ENCODE measurements at places on chromosomes 2 and 18.

GRCh38 chr18:23351521-23351920, 101.6 kb upstream of the RIOK3 start:
- no peak for DNase-seq

DNA sequence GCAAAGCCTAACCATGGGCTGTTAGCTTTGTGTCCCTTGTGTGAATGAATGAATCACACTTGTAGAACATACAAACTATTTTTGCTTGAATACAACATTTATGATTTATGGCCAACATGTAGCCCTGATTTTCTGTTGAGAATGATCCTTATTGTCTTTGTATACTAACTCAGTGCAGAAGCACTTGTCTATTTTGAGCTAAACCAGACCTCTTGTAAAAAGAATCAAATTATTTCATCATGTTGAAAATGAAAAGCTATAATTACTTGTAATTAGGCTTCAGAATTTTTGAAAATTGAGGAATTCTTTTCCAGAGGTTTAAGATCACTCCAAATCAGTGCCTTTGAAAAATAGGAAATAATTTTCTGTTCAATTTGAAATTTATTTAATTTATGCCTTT, 85.9 kb downstream of the ZNF407 start:
- no peak for DNase-seq

DNA sequence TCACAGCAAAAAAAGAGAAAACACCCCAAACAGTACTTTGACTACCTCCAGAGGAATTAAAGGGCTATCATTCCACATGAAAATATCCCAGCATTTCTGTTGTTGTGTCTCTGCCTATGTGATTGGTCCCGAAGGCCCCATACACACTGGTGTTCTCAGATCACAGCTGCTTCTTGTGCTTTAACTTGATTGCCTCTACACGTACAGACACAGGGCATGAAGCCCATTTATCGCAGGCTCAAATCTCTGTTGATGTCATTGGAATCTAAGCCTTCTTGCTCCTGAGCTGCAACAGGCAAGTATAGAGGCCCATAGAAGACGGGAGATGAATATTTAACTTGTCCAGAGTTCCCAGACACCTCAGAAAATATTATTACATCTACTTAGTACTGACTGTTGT, 405.2 kb downstream of the NCKAP5 start:
- DNase-seq: no peak

GRCh38 chr2:10864251-10864650, 47.5 kb upstream of the KCNF1 start:
- no peak for DNase-seq

- DNase-seq: no peak
Measured at GRCh38 chr18:46506974-46507586, 149.9 kb downstream of the LOXHD1 start.

GRCh38 chr18:73079920-73080319, 212.1 kb upstream of the NETO1 start:
- DNase-seq: no peak

DNA sequence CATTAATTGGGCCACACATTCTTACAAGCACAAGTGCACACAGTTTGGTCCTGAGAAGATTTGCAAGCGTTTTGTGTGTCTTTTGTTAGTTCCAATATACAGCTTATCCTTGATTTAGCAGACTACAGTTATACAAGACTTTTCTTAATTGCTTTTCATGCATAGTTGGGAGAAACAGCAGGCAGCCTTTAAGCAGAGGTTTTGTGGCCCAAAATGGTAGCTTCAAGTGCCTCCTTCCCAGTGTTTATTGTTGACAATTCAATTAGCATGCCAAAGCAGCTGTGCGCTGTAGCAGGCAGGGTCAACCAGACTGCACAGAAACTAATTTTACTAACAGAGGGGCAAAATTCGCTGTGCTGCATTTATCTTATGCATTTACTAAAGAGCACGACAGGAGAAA, 47.5 kb downstream of the FRZB start:
- DNase-seq: no peak

- no peak for DNase-seq
Measured at GRCh38 chr2:236342951-236343350, 78.7 kb upstream of the ASB18 start.

DNA sequence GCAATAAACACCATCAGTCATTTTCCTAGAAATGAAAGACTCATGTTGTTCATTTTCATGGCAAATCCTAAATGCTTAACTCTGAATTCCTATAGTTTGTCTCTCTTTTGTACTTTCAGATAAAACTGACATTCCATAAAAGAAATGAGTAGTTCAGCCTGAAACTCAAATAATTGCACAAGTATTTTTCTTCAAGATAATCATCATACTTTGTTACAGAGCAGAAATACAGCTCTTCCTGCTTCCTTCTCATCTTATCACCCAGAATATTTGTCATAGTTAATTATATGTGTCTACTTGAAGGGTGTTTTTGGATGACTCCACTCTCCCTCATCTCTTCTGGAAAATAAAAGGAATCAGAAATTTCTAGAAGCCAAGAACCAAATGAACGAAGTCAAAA, 141.1 kb downstream of the HNMT start:
- no peak for DNase-seq

GRCh38 chr2:3423492-3424170, 44.1 kb downstream of the TRAPPC12 start:
- DNase-seq: peak; percentile 12

GRCh38 chr2:176268976-176269318, 295 bp upstream of the MTX2 start:
- no peak for DNase-seq

DNA sequence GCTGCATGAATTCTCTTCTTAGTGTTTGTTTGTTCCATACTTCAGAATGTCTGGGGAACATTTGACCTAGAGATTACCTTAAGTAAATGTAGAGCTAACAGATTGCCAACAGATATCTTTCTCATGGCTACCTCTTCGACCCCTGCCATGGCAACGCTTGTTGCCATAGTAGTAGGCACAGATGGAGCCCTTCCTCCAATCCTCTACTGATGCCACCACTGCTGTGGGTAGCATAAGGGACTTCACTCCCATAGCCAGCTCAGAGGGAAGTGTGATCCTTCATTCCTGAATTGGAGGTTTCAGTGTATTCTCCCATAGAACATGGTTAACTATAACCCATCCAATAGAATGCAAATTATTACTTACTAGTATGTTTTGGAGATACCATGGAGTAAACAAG, 543.6 kb upstream of the NRP2 start:
- no peak for DNase-seq

DNA sequence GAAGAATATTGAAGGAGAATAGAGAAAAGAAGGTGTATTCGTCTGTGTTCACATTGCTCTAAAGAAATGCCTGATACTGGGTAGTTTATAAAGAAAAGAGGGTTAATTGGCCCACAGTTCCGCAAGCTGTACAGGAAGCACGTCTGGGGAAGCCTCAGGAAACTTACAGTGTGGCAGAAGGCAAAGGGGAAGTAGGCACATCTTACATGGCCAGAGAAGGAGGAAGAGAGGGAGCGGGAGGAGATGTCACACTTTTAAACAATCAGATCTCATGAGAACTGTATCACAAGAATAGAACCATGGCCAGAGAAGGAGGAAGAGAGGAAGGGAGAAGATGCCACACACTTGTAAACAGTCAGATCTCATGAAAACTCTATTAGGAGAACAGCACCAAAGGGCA, 159.6 kb upstream of the TPO start:
- no peak for DNase-seq

GRCh38 chr2:237258615-237259014, 155.3 kb downstream of the COL6A3 start:
- DNase-seq: no peak

GRCh38 chr18:46152436-46152807, 48.2 kb downstream of the HAUS1 start:
- no peak for DNase-seq

GRCh38 chr18:23526501-23527063, 23.3 kb downstream of the RMC1 start:
- no peak for DNase-seq

GRCh38 chr18:48802543-48803290, 148.0 kb downstream of the SMAD7 start:
- no peak for DNase-seq

- DNase-seq: no peak
Measured at GRCh38 chr18:37764541-37765288, 199.1 kb upstream of the CELF4 start.

DNA sequence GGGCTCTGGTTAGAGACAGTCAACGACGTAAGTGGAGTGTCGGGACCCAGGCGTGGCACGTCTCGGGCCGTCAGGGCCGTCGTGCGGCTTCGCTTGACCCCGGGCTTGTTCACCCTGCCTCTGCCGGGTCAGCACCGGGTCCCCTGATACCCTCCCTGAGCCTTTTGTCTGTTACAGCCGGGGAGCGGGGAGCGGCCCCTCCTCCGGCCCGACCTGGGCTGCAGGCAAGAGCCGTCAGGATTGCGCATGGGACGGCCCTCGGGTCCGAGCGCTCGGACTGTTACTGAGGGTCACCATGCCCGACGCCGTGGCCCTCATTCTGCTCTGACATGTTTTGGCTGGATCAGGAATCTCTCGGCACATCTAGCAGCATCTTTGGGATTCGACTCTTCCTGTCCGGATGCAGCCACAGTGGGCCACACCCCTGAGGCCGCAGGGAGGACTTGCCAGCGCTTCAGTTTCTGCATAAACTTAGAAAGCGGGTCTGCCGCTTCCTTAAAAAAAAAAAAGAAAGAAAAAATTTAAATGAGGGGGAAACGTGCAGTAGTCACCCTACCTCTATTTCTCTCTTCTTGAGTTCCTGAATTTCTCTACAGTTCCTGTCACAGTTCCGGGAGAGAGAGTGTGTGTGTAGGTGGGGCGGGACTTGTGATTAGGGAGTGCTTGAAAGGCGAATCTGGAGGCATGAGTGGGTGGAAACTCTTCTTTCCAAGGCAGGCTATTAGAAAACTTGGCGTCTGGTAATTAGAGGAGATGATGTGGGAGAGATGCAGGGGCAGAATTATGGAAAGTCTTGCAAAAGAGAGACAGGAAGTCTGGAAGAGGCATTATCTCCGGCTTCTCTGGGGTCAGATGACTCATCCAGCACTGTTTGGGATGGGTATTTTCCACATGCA, 909 bp downstream of the TMEM87B start:
- DNase-seq: peak; percentile 17

DNA sequence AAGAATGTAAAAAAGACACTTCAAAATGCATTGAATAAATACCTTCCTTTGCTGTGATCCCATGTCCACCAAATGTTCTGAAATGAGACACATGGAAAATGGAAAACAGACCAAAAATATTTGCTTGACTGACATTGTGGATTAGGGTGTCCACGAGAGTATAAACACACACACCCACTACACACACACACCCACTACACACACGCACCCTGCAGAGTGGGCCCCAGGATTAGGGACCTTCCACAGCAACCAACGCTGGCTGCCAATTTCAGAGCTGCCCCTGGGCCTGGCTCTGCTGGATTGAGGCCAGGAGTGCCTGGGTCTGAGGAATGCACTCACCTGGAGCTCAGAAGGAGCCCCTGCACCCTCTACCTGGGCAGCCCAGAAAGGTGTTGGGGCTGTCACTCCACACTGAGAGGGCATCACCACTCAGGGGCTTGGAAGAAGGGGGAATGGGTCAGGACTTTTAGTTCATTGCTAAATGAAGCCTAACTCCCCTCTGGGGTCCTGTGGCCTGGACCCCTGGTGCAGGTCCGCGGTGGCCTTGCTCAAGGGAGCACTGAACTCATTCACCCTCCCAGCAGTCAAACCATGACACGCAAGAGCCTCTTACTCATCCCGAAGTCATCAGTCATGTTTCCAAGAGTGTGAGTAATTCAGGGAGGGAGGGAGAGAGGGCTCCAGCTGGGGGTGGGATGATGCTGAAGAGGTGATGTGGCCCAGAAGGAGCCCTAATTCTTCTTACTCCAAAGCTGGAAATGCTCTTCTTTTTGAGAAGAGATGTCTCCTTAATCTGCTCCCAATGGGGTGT, 50.2 kb upstream of the PLB1 start:
- DNase-seq: no peak

Data from NCI-H1048 (cell line).